ENCODE measurements at places on chromosomes 3 and 15. TPM values are rescaled to one million over a fixed set of nuclear protein-coding genes. Genes with fewer than 3 reads are reported as not detected.

Gene ZNF385D
- 3.3 TPM for total RNA-seq

Gene RCCD1
- total RNA-seq: 12.7 TPM

Gene GOLGA6A
- total RNA-seq: not detected

Gene TPRG1
- 0.32 TPM for total RNA-seq

Gene TAGLN3
- 0.27 TPM for total RNA-seq

Gene OXTR
- total RNA-seq: 871 TPM

Gene SERPINI2
- total RNA-seq: not detected

DNA sequence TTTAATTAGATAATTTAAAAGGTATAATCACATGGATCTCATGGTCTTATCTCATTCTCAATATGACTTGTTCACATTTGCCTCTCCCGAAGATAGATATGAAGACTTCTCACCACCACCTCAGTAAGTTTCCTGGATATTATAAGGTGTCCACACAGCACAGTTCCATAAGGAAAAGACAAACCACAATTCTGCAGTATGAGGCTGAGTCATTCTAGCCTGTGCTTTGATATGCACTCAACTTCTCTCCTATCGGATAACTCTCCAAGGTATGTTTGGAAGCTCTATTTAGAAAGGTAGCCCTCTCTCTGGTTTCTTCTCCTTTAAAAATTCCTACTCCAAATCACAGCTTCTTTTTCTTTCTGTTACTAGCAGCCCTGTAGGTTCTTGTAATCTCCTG, 612.8 kb downstream of the ZPLD1 start:
- DNase-seq: no peak

- no peak for DNase-seq
These were observed 331.7 kb upstream of the ADAMTS9 start for GRCh38 chr3:65019443-65020055.

DNA sequence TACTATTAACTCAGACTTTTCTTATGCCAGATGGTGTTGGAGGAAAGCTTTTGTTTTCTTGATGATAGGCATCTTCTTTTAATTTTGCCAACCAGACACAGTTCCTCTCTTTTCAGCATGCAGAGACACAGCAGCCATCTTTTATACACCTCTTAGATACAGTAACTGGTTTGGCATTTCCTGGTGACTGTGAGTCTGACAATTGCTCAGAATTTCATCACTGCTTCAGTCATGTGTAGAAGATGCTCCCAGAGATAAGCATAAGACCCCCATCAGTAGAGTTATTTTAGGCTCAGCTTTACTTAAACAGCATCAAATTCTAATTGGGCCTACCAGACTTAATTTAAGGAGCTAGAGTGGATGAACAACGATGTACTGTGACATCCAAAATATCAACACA, 779.0 kb downstream of the SQOR start:
- DNase-seq: peak; percentile 50

- DNase-seq: no peak
These were observed 21.8 kb upstream of the ATP13A5 start for GRCh38 chr3:193400304-193400703.

DNA sequence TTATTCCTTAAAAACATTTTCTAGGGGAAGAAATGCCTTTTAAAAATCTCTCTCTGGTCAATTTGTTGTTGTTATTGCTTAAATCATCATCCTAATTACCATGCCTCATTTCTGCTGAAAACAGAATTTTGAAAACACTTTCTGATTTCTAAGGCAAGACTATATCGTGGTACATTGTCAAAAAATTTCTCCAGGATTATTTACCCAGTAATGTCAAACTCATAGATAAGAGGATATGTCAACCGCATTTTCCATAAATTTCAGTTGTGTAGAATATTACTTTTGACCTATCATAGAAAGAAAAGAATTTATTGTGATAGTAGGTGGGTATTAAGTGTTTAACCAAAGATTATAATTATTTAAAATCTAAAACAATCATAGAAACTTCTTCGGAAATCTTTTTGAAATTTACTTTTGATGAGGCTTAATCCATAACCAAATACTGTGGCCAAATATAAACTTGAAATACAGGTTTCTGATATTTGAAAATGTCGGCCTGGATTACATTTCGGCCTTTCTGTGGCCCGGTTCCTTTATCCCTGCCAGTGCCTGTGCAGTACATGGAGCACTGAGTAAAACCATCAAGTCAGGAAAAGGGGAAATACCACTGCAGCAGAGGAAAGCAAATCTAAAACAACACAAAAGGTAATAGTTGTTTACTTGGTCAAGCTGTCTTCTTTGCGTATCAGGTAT, 173.4 kb downstream of the MYRIP start:
- DNase-seq: no peak

DNA sequence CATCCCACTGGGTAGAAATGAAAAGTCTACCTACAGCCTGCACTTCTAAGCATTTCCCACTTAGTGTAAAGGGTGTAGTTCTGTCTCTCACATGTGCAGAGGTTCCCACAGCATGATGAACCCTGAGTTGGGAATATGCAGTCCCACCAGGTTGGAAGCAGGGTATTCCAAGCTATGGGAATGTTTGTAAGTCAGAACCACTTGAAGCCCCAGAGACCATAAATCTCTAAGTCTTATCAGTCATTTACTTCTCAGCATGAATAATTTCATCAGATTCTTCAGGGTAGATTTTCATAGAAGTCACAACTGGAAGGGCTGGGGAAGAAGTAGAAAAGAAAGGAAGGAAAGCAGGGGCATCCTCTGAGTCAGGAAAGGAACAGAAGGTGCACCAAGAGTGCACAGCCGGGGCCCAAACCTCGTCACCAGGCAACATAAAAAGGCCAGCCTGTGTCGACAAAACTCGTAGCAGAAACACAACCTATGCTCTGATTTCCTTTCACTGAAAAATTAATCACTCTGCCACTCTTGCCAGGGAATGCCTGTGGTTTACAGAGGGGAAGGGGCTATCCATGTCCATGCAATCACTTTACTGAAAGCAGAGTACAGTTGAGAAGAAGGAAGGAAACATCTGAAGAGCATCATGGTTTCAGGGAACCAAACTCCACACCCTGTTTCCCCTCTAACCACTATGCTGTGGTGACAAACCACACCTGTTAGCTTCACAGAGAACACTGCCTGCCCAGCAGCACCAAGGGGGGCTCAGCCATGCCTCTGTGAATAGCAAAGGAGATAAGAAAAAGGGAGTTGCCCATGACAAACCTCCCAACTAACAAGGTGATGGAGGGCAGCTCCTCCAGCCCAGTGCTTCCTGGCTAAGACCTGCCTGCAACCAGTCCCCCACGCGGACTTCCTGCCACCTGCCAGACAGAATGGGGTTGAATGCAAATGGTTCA, 40.5 kb downstream of the SH3BP5 start:
- DNase-seq: no peak

- DNase-seq: no peak
These were observed 141.8 kb upstream of the ICE2 start for GRCh38 chr15:60620708-60621107.

DNA sequence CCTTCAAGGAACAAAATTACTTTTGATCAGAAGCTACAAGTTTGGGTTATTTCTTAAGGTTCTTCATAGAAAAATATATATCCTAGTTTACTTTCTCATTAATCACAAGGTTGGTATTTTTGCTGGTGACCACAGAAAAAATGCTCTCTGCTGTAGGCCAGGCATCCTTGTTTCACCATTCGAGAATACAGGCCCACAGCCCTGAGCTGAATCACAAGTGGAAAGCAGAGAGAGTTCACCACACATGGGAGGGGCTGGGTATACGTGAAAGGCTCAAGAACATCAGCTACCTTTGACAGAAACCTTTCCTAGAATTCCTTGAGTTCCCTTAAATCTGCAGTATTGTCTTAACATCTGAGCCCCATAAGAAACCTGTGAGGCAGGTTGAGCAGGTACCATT, 23.2 kb downstream of the CPEB1 start:
- DNase-seq: peak; percentile 60

DNA sequence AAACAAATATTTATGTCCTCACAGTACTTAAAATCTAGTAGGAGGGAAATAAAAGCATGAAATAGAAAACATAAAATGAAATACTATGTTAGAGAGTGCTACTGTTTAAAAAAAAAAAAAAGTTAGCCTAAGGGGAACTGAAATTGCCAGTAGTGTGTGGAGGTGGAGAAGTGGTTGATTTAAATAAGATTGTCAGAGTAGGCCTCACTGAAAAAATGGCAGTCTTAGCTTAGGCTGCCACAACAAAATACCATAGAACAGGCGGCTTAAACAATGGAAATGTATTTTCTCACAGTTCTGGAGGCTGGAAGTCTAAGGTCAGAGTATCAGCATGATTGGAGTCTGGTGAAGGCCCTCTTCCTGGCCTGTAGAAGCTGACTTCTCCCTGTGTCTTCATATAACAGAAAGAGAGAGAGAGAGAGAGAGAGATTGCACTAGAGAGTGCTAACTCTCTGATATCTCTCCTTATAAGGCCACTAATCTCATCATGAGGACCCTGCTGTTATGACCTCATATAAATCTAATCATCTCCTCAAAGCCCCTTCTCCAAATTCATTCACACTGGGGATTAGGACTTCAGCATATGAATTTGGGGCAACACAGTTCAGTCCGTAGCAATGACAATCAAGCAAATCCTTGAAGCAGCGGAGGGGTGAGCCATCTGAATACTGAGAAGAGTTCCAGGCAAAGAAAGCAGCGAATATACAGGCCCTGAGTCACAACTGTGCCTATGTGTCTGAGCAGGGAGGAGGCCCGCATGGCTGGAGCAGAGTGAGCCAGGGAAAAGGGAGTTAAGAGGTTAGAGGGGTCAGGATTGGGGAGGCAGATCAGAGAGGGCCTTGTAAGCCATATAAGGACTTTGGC, 23.6 kb upstream of the LRRC34 start:
- DNase-seq: peak; percentile 35

- no peak for DNase-seq
These were observed 248.3 kb downstream of the ADAMTS17 start for GRCh38 chr15:100093211-100094126.

DNA sequence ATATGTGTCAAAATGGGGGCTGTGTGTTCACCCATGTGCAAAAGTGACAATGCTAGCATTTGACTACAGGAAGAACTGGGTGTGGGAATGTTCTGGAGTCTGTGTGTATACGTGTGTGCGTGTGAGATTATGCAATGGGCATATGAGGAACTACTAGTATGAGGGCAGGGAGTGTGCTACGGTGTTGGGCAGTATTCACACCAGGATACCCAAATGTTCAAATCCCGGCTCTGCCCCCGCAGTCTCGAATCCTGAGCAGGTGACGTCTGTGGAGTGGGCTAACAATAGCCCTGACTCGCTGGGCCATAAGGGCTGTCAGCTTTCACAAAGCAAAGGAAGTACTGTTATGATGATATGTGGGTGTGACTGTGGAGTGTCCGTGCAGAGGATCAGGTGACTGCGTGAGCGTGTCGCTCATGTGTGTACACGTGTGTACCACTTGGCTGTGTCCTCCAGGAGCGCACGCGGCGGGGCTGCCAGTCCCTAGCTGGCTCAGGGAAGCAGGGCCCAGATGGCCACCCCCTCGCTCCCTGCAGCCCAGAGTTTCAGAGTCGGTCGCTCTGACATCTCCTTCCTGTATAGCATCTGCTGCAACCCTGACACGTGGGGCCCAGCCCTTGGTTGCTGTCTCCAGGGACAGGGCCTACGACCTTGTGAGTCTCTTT, 27.2 kb downstream of the IQSEC1 start:
- DNase-seq: no peak

GRCh38 chr3:98770261-98771039, 7.3 kb downstream of the ST3GAL6 start:
- DNase-seq: no peak

DNA sequence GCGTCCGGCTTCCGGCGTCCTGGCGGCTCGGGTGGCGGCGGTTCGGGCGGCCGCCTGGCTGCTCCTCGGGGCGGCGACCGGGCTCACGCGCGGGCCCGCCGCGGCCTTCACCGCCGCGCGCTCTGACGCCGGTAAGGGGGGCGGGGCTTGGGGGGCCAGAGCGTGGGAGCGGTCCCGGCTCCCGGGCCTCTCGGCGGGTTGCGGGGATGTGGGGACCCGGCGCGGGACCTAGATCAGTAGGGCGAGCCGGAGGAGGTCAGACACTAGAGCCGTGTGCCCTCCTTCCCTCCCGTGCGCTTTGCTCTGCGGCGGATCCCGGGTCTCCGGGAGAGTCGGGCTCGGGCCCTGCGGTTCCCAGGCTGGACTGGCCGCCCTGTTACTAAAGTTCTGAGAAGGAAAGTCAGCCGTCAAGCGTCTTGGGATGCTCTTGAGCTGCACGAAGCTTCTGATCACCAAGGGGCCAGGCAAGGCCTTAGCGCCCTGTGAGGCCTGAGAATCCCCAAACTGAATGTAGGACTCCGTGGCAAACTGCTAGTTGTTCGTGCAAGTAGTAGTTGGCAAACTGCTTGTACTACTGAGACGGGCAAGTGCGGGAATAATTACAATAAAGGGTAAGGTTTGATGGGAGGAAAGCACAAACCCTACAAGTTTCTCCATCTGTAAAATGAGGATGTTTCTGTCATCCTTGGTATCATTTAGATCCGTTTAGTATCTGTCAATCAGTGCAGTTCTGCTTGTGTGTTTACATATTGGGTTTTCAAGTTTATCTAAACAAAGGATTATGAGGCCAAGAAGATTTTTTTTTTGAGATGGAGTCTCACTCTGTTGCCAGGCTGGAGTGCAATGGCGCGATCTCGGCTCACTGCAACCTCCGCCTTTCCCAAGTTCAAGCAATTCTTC, 587 bp downstream of the PIGX start:
- peak; percentile 25 for DNase-seq

DNA sequence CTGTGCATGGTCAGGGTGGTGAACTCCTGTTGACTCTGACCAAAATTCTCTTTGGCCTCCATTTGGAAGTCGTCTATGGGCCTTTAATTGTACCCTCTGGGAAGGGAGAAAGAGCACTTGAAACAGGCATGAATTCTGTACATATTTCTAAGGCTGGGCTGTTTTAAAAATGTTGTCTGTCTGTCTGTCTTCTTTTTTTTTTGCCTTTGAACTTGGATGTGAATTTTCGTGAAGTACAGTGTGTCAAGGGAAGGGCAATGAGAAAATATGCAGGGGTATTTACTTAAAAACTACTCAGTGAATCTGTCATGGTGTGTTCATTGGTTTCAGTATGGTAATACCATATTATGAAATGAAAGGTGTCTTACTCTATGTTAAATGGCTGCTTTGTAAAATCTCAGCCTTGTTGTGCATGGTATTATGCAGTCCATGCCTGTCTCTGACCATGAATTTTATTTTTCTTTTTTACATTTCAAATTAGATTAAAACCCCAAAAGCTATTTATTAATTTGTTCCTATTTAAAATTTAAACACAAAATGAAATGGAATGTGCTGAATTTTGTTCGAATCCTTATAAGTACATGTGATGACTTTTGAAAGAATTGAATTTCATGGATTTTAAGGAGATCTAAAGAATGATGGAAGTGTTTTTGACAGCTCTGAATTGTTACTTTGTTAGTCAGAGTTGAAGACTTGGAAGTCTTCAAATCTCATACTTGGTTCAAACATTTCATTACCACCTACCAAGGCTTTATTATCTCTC, 51.1 kb downstream of the RARB start:
- DNase-seq: no peak

All from HFFc6 (cell line).